ENCODE measurements at places on chromosomes 6 and 20. TPM values are rescaled to one million over a fixed set of nuclear protein-coding genes. Genes with fewer than 3 reads are reported as not detected.
A peak's percentile ranks its signal among the peaks of the same experiment; 100 is the strongest.

The ZKSCAN8 gene
- 22.7 TPM for polyA plus RNA-seq

The SLC29A1 gene
- 54.7 TPM for polyA plus RNA-seq

The NKX2-2 gene
- not detected for polyA plus RNA-seq

The SLC25A27 gene
- 11.4 TPM for polyA plus RNA-seq

The CEP57L1 gene
- polyA plus RNA-seq, result 25.2 TPM

The SLC17A2 gene
- polyA plus RNA-seq, result not detected

The TMEM151B gene
- 0.07 TPM for polyA plus RNA-seq

The NDUFAF4 gene
- 31.7 TPM for polyA plus RNA-seq

The DSTN gene
- polyA plus RNA-seq, result 278 TPM

The LY6G6D gene
- 0.68 TPM for polyA plus RNA-seq

GRCh38 chr6:144468709-144469108 is 183.6 kb downstream of the UTRN start:
- no peak for DNase-seq

DNA sequence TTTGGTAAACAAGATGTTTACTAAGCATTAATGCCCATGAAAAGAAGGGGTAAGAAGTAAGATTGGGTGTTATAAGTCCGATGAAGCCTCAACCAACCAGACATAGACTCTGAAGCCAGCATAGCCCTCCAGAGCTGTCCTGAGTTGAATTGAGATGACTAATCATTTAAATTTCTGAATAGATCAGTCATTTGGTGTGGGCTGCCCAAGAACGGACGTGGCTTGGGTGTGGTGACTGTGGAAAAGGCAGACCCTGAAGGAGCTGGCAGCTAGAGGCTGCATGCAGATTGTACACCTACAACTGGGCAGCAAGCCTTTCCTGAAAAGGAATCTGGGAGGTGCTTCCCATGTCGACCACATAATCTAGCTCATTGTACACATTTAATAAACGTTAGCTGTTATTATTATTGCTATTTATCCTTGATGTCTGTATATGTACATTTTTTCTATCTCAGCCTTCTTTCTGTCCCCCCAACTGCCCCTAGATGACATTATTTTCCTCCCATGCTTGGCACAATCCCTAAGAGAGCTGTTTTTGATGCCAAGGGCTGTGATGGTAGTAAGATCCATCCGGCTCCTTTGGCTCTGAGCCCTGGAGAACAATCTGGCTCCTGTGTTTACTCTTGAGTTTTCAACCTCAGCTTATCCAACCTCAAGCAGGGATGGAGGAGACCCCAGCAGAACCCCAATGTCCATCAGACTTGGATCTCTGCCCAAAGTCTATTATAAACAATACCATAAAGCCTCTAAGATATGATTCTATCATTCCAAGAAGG is 57.6 kb upstream of the JAG1 start:
- no peak for DNase-seq

- no peak for DNase-seq
Measured at GRCh38 chr6:44540881-44541280, 153.4 kb downstream of the CDC5L start.

GRCh38 chr20:61585764-61586163 is 333.7 kb downstream of the CDH4 start:
- DNase-seq, result no peak

DNA sequence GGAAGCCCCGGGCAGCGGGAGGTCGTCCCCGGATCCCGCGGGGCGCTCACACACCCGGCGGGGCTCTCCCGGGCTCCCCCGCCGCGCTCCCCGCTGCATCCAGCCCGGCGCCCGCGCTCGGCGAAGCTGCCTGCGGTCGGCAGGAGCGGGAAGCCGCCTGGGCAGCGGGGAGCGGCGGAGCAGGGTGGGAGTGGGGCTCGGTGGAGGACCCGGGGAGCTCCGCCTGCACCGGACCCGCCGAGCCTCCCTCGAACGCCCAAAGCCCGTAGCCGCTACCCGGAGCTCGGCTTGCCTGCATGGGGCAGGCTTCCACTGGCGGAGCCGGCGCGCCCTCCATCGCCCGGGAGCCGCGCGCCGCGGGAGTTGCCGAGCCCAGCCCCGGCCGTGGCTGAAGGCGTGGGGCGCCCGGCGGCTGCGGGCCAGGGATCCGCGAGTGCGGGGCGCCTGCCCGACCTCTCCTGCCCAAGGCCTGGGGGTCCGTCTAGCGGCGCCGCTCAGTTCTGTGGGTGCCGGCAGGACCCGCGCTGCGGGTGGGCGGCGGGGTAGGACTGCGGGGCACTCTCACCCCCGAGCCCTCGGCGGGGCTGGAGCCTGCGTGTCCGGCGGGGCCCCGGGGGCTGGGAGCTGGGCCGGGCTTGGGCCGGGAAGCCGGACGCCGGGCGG is 671 bp downstream of the CDH4 start:
- DNase-seq, result peak; percentile 18

GRCh38 chr6:27279513-27280063 is 32.1 kb downstream of the PRSS16 start:
- DNase-seq, result no peak

- peak; percentile 60 for DNase-seq
Measured at GRCh38 chr6:143026696-143027449, 33.8 kb upstream of the AIG1 start.

DNA sequence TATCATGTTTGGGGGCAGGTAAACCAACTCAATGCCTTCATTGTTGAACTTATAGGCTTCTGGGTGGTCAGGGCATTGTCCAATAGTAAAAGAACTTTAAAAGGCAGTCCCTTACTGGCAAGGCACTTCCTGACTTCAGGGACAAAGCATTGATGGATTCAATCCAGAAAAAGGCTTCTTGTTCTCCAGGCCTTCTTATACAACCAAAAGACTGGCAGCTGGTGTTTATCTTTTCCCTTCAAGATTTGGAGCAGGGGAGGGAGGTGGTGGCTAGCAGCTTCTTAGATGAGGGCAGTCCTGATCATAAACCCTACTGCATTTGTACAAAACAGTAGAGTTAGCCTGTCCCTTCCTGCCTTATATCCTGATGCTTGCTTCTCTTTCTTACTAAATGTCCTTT is 57.5 kb downstream of the NCOA3 start:
- no peak for DNase-seq

- DNase-seq, result no peak
Measured at GRCh38 chr6:108222504-108222903, 38.3 kb downstream of the SNX3 start.

GRCh38 chr6:142518126-142518525 is 216.3 kb downstream of the ADGRG6 start:
- no peak for DNase-seq

GRCh38 chr6:52736145-52736544 is 27.1 kb downstream of the GSTA2 start:
- DNase-seq, result no peak

DNA sequence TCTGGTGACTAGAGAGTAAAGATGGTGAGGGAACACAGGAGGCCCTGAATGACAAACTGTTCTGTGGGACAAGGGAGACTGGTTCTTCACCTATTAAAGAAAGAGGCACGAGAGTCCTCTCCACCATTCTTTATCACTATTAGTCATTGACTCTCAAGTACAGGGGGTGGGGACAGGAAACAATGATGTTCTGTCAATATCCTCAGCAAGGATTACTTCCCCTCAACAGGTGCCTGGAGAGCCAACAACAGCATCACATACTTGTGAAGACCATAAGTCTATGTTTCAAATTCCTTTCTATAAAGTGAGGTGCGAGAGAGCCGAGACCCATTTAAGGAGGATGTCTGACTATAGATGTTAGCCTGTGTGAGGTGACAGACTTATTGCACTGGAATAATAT is 72.4 kb upstream of the TBC1D7 start:
- no peak for DNase-seq

DNA sequence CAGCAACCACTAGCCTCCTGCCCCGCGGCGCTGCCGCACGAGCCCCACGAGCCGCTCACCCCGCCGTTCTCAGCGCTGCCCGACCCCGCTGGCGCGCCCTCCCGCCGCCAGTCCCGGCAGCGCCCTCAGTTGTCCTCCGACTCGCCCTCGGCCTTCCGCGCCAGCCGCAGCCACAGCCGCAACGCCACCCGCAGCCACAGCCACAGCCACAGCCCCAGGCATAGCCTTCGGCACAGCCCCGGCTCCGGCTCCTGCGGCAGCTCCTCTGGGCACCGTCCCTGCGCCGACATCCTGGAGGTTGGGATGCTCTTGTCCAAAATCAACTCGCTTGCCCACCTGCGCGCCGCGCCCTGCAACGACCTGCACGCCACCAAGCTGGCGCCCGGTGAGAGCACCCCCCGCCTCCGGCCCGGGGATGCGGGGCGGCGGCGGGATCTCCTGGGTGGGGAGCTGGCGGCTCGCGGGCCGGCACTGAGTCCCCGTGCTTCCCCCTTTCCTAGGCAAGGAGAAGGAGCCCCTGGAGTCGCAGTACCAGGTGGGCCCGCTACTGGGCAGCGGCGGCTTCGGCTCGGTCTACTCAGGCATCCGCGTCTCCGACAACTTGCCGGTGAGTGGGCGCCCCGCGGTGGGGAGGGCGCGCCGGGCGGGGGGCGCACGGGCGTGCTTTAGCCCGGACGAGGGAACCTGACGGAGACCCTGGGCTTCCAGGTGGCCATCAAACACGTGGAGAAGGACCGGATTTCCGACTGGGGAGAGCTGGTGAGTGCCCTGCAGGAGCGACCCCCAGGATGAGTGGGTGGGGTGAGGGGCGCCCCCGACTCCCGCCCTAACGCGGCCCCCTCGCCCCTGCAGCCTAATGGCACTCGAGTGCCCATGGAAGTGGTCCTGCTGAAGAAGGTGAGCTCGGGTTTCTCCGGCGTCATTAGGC is 585 bp downstream of the PIM1 start:
- DNase-seq, result peak; percentile 17

- no peak for DNase-seq
Measured at GRCh38 chr6:5167501-5167900, 82.4 kb downstream of the PPP1R3G start.

DNA sequence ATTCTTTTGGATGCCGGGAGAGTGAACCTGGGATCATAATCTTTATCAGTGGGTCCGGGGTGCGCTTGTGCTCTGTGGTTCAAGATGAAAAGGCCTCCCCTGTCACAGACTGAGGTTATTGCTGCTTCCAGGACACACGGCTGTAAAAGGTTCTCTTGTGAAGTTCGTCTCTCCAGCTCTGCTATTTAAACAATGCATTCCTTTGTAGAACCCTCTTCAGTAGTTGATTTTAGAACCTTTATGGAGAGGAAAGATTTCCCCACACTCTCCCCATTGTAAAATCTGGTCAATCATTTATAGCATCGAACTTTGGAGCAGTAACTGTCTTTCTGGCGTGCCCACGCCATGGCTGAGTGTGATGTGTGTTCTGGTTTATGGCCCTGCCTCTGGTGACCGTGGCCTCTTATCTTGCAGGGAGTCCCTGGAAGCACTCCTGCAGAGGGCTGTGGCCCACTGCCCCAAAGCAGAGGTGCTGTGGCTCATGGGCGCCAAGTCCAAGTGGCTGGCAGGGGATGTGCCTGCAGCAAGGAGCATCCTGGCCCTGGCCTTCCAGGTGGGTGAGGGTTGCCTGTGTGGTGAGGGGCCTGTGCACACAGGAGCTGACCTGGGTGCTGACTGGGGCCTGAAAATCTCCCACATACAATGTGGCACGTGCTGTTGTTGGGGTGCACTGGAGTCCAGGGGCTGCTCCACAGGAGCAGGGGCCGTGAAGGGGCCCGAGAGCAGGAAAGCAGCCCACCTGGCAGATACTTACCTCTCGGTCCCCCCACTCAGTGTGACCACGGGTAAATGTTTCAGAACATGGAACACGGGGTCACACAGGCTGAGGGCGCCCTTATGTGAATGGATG is 11.6 kb upstream of the C20orf204 start:
- no peak for DNase-seq

DNA sequence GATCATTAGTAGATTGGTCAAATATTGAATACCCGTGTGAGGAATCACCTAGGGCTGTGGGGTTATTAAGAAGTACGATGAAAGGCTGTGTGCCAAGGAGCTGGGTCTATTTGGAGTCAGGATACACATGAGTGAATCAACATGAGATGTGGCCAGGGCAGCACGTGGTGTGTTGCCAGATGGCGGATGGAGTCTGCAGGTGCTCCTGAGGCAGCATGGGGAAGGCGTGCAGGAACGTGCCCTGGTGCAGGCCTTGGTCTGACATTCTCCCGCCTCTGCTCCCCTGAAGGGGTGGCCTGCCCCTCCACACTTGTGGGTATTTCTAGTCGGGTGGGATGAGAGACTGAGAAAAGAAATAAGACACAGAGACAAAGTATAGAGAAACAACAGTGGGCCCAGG is 39.0 kb upstream of the SLC22A1 start:
- DNase-seq, result no peak

DNA sequence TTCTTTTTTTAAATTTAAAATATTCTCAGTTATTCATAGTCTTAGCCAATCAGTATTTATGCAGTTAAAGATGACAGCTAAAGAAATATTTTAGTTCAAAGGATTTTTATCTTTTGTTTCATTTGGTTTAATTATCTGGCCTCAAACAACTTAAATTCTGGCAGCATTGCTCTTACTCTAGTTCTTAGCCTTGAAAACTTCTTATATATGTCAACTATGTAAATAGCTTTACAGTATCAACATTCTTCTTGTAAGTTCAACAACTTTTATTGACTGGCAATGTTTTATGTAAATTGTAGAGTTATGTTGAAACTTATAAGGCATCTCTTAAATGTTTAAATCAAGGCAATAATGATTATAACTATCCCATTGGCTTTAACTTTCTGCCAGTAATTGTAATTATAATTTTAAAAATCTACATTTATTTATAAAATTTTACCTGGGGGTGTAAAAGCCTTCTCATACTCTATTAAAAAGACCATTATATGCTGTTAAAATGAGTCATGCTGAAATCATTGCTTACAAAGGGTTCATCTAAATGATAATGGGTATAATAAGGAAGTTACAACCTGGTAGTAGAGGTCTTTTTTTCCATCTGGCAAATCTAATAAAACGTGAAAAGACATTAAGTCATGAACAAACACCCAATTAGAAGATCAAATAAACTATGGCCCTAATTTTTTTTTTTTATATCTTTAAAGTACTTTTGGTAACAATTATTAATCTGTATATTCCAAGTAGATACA is 45.8 kb upstream of the FAM184A start:
- no peak for DNase-seq

- peak; percentile 7 for DNase-seq
Measured at GRCh38 chr6:101146389-101146788, 247.1 kb upstream of the GRIK2 start.

DNA sequence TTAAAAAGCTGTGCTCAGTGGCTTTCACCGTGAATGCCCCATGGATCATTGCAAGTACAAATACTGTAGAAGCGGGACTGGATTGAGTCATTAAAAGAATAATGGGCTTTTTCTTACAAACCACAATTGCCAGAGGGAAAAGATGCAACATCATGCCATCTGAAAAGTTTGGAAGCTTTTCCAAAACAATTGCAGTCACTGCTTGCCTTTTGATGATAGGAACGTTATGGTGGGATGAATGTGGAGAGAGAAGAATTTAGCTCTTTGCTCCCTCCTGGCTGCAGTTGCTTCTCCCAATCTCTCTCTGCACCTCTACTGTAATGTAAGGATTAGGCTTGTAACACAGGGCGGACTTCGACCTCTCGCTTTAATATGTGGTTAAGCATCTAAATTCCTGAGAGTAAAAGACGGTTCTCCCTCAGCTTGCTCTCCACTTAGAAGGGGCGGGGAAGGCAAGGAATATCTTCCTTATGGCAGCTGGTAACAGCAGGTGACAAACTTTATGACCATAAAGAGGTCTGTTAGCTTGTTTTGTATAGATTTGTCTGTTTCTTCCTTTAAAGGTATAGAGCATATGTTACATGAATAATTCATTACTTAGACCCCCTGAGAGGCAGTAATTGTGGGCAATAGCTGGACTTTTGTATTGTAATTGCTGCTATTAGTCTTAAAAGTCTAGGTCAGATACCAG is 376.1 kb downstream of the UTRN start:
- DNase-seq, result no peak
